ENCODE measurements at places on chromosomes 11 and 22.

DNA sequence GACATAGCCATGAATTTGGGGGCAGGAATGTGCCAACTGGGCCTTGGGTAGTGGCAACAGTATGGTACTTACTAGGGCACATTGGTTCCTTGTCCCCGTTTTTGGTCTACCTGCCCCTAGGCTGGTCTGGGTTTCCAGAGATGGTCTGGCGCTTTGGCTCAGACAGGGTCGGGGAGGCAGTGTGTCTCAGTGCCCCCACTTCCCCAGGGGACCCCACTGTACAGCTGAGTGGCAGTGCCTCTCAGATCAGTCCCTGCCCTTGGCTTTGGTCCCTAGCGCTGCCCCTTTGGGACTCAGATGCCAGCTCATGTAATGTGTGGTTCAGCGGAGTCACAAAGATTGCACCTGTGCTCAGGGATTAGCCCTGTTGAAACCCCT lies 3.3 kb downstream of the RIC8A start:
- no peak for DNase-seq

GRCh38 chr11:12531020-12531419 lies 143.2 kb upstream of the TEAD1 start:
- no peak for DNase-seq

DNA sequence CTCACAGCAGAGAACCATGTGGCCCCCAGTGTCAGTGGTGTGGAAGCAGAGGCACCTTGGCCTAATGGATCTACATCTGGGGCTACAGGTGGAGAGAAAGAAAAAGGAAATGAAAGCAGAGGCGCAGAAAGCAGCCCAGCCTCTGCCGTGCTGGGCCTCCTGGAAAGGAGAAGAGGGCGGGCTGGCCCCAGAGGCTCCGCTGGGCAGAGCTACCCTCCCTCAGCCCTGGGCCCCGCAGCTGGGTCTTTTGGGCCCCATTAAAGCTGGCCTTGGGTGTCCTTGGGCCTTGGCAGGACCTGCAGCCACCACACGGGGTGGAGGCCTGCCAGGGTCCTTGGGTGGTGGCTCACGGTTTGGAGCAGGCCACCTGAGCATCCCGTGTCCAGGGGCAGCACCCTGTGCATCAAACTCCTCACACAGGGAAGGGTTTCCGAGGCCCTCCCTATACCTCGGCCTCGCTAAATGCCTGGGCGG lies 31.6 kb upstream of the GAL start:
- DNase-seq = no peak

GRCh38 chr11:59180168-59180776 lies 8.3 kb downstream of the DTX4 start:
- DNase-seq = no peak

DNA sequence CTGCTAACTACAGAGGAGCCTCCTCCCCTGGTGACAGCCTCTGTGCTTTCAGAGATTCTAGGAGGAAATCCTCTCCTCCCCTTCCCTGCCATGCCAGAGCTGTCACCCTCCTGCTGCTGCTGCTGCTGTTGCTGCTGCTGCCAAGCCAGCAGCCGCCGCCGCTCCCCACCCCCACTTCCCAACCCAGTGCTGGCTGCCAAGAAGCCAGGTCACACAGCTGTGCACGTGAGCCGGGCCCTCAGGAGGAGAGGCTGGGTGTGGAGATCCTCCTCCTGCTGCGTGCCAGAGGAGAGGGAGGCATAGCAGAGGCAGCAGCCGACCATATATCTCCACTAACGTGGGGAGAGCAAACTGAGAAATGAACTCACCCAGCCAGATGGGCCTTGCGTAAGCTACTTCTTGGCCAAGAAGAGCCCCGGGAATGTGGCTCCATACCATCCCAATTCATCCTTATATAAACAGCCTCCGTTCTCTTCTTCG lies 12.4 kb downstream of the CRY2 start:
- DNase-seq = peak; percentile 80

- DNase-seq = no peak
These were observed 1.6 kb downstream of the DIXDC1 start for GRCh38 chr11:111938687-111939160.

DNA sequence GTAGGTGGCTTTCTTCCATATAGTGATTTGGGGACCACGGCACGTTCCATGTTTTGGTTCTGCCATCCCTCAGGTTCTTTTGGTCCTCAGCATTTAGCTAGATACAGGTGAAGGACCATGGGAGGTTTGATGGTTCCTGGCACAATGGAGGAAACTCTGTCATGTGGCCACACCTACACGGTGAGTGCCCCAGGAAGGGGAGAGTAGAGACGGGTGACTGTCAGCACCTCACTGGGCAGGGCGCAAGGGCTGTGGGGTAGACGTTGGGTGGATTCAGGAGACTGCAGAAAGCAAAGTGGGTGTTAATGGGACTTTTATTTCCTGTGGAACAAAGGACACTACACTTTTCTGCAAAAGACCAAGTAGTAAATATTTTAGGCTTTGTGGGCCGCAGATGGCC lies 73.4 kb downstream of the PPP6R3 start:
- DNase-seq = no peak

GRCh38 chr11:64542172-64543125 lies 48.6 kb upstream of the SLC22A12 start:
- no peak for DNase-seq

GRCh38 chr11:122306831-122307391 lies 190.9 kb upstream of the BLID start:
- no peak for DNase-seq

DNA sequence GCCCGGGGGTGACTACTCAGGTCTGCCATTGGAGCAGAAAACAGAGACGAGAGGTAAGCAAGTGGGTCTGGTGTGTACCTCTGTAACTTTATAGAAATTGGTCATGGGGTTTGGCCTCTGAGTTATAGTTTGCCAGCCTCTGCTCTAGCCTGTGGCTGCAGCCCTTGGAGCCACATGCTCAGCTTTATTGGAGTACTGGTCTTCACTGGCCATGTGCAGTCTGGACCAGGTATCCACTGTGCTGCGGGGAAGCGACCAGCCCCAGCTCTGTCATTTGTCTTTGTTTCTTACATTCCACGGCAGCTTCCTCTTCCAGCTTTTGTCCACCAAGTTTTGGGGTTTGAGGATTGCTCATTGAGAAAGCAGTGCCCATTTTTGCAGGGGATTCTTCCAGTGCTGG lies 453.4 kb downstream of the TBC1D22A start:
- no peak for DNase-seq

- no peak for DNase-seq
These were observed 420.6 kb upstream of the CNTN5 start for GRCh38 chr11:98600103-98600502.

DNA sequence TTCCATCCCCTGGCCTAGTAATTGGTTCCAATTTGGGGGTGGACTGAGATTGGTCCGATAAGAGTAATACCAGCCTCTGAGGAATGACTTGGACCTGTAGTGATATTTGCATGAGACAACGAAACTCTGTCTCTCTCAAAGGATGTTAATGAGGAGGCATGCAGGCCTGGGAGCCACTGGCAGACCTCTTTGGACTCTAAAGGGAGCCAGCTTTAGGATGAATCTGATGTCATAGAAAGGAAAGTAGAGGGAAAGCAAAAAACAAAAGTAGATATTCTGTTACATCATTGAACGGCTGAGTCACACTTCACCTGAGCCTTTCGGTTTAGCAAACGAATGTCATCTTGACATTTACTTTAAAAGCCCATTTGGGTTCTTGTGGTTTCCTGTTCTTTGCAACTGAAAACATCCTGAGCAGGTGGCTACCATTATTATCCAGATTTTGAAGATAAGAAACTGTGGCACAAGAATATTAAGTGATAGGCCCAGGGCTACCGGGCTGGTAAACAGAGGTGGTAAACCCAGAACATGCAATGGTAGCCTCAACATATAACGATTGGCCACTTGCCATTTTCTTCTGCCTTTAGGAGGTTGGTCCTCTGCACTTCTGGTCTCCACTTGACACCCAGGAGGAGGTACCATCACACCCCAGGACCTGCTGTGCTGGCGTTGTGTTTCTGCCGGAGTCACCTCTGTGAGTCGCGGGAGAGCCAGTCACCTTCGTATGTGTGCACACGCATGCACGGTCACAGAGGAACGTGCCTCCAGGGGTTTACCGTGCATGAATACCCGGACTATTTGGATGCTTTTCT lies 42.7 kb downstream of the RTL6 start:
- DNase-seq = no peak

DNA sequence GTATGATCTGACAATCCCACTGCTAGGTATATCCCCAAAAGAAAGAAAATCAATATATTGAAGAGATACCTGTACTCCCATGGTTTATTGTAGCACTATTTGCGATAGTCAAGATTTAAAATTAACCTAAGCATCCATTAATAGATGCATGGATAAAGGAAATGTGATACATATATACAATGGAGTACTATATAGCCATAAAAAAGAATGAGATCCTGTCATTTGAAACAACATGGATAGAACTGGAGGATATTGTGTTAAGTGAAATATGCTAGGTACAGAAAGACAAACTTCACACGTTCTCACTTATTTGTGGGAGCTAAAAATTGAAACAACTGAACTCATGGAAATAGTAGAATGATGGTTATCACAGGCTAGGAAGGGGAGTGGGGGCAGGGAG lies 14.6 kb upstream of the HIPK3 start:
- DNase-seq = no peak

- no peak for DNase-seq
These were observed 15.7 kb downstream of the NNMT start for GRCh38 chr11:114311946-114312345.

DNA sequence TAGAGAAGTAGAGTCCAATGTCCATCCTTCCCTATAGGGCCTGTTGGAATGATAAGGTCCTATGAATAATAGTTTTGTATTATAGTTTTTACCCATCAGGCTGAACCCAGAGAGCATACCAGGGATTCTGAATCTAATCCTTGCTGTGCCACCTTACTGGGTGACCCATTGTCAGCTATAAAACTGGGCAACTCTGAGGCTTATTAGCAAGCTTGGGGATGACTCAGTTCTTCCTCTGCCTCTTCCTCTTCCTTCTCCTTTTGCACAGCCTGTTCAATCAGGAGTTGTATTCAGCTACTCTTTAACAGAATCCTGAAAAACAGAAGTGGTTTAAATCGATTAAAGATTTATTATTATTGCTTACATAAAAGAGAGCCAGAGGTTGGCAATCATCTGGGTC lies 8.9 kb downstream of the HEPHL1 start:
- no peak for DNase-seq

DNA sequence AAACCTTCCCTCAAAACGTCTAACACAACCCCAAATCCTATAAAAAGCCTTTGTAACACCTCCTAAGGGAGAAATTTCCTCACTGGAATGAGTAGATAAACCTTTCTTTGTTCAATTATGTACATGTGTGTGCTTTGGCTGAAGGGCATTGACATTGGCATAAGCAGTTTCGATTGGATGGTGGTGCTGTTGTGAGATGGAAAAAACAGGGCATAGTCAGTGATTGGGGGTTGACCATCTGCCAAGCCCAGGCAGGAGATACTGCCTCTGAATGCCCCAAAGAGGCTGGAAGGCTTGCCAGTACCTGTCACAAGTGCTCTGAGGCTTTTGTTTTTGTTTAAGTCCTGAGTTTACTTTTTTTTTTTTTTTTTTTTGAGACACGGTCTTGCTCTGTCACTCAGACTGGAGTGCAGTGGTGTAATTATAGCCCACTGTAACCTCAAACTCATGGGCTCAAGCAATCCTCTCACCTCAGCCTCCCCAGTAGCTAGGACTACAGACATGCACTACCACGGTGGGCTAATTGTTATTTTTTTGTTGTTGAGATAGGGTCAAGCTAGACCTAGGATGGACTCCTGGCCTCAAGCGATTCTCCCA lies 1.2 kb upstream of the CCDC117 start:
- peak; percentile 56 for DNase-seq

DNA sequence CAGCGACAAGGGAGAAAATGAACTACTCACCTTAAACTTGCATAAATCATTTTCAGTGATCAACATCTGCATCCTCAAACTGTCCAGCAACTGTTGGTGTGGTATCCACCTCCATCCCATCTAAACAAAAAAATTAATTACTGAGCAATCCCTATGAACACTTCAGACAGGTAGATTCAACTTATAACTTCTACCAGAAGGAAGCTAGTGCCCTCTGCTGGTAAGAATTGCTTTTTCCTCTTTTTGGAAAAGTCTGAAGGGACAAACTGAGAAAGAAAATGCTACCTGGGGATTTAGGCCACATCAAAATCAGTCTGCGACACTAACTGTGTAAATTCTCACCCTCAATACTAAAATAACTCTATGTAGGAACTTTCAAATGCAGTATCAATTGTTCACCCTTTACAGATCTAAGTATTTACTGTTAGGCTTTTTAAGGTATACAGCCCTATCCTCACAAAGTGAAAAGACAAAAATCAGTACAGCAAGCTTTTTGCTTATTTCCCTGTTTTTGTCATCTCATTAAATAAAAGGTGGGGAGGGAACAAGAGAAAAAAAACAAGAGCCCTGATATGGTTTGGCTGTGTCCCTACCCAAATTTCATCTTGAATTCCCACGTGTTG lies 17.9 kb downstream of the CLNS1A start:
- peak; percentile 48 for DNase-seq

DNA sequence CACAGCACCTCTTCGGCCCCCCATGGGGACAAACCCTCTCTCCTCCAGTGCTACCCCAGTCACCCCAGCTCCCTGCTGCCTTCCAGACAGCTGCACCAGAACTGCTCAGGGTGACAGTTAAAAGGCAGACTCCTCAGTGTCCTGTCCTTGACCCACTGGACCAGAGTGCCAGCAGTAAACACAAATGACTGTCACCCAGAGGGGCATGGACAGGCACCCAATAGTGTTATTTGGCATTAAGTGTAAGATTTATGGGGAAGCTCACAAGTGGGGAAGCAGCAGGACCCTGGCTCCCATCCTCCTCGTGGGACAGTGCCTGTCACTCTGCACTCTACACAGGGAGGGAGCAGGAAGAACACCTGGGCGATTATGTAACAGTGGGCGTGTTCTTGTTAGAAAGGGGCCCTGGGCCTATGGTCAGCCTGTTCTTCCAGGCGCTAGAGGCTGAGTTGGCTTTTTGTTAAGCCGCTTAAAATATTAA lies 5.0 kb downstream of the RPS19BP1 start:
- DNase-seq = peak; percentile 12

DNA sequence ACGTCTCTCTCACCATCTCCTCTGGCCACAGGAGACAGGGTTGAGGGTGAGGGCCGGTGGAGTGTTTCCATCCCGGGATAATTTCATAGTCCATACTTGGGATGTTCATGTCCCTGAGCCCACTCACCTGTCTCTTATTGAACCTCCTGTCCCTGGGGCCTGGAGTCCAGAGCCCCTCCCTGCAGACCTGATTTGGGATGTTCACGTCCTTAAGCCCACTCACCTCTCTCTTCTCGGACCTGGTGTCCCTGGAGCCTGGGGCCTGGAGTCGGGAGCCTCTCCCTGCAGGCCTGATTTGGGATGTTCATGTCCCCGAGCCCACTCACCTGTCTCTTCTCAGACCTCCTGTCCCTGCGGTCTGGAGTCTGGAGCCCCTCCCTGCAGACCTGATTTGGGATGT lies 868.2 kb downstream of the BRD1 start:
- no peak for DNase-seq

GRCh38 chr22:24730864-24731263 lies 43.7 kb downstream of the PIWIL3 start:
- DNase-seq = no peak

GRCh38 chr22:31092161-31092560 lies 11.0 kb downstream of the SMTN start:
- no peak for DNase-seq

- no peak for DNase-seq
These were observed 1070.1 kb downstream of the BRD1 start for GRCh38 chr22:48757581-48757980.
